ENCODE measurements at places on chromosomes 2 and 18.

GRCh38 chr2:68594674-68595492 is 48.5 kb upstream of the PROKR1 start:
- peak; percentile 25 for DNase-seq

GRCh38 chr18:44979748-44980147 is 299.1 kb downstream of the SETBP1 start:
- no peak for DNase-seq

- no peak for DNase-seq
Measured at GRCh38 chr2:217650716-217651360, 352.0 kb downstream of the TNS1 start.

GRCh38 chr18:56900195-56901094 is 246.4 kb upstream of the BOD1L2 start:
- DNase-seq, result no peak

GRCh38 chr2:151770995-151771394 is 36.7 kb upstream of the NEB start:
- no peak for DNase-seq

DNA sequence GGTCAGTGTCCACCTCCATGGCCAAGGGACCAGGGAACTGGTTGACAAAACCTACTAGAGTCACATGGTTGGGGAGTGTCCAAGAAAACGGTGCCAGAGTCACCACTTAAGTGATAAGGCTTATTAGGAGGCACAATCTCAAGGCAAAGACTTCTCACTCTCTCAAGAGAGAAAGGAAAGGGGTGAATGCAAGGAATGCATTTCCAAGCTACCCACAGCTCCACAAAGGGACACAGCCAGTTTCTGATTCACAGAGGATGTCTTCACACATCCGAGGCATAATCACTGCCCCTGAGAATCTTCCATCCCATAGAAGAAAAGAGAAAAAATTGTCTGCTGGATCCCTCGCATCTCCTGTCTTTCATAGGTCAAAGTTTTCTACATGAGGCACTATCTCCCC is 269.3 kb downstream of the TNS1 start:
- DNase-seq, result no peak

DNA sequence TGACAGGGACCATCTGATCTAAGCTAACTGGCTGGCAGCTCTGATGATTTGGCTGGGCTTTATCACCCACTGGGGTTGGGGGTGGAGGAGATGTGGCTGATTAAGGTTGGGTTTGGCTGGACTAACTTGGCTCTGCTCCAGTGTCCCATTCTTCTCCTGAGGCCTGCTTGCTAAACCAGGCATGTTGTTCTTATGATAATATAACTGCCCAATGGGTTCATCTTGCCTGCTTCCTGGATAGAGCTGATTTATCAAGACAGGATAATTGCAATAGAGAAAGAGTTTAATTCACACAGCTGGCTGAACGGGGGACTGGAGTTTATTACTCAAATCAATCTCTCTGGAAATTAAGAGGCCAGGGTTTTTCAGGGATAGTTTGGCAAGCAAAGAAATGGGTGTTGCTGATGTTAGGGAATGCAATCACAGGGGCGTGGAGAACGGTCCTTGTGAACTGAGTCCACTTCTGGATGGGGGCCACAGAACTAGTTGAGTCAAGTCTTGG is 150.4 kb downstream of the PTH2R start:
- no peak for DNase-seq

- no peak for DNase-seq
Measured at GRCh38 chr2:220334871-220335590, 707.6 kb downstream of the SLC4A3 start.

DNA sequence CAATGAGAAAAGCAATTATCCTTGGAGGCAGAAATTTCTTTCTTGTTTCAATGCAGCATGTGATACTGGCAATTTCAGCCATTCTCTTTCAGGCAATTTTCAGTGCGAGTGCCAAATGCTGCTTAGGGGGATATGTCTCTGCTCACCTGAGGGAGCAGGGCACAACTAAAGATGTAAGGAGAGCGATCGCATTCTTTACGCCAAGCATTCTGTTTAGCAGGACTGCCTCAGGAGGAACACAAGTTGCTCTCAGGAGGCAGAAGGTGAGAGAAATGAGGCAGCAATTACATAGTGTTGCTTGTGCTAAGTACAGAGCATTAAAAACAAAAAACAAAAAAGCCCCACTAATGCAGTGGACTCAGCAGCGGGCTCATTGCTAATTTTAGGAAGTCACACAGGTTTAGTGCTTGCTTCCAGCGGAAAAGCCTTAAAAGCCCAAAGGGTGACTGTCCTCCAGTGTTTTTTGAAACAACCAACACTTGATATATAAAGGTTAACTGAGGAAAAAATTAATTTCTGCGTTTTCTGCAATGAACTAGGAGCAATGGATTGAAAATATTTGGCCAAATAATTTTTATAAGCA is 116.9 kb downstream of the METTL8 start:
- DNase-seq, result no peak

- no peak for DNase-seq
Measured at GRCh38 chr2:58992062-58992706, 751.1 kb upstream of the FANCL start.

DNA sequence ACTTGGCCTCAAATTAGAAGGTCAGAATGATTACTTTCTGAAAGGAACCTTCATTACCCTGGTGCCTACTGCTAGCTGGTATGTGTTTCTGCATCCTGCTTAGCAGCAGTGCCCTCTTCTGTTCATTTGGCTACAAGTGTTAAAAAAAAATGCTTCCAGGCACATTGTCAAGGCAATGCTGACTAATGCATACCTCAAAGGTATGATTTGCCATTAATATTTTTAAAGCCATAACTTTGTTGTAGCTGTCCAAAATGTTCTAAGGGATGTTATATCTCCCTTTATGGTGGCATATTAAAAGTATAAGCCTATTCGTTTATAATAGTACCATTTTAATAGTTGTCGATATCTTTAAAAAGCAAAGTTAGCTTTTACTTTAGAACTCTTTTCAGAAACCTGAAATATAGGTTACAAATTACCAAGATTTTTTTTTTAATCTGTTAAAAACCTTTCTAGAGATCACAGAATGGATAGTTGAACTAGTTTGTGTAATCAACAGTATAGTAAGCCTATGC is 52.0 kb upstream of the FAM171B start:
- no peak for DNase-seq

GRCh38 chr18:47323158-47323557 is 71.7 kb upstream of the SKOR2 start:
- no peak for DNase-seq

GRCh38 chr2:166516712-166517303 is 22.8 kb upstream of the SCN7A start:
- no peak for DNase-seq

GRCh38 chr18:57801325-57801724 is 1.8 kb downstream of the ATP8B1 start:
- DNase-seq, result no peak

DNA sequence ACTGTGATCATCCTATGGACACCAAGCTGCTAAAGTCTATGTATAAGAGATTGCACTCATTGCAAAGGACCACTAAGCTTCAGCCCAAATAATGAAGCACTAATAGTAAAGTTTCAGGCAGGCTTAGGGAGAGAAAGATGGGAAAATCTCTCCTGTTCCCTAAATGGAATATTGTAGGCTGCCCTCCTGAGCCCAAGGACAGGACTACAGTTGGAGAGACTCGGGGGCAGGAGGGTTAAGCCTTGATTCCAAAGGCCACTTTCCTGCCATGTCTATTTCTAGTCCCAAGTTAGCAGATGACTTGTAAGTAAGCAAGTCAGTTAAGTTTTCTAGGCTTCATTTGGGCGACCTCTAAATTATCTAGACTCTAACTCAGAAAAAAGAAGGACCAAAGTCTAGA is 9.0 kb downstream of the TMEM247 start:
- no peak for DNase-seq

DNA sequence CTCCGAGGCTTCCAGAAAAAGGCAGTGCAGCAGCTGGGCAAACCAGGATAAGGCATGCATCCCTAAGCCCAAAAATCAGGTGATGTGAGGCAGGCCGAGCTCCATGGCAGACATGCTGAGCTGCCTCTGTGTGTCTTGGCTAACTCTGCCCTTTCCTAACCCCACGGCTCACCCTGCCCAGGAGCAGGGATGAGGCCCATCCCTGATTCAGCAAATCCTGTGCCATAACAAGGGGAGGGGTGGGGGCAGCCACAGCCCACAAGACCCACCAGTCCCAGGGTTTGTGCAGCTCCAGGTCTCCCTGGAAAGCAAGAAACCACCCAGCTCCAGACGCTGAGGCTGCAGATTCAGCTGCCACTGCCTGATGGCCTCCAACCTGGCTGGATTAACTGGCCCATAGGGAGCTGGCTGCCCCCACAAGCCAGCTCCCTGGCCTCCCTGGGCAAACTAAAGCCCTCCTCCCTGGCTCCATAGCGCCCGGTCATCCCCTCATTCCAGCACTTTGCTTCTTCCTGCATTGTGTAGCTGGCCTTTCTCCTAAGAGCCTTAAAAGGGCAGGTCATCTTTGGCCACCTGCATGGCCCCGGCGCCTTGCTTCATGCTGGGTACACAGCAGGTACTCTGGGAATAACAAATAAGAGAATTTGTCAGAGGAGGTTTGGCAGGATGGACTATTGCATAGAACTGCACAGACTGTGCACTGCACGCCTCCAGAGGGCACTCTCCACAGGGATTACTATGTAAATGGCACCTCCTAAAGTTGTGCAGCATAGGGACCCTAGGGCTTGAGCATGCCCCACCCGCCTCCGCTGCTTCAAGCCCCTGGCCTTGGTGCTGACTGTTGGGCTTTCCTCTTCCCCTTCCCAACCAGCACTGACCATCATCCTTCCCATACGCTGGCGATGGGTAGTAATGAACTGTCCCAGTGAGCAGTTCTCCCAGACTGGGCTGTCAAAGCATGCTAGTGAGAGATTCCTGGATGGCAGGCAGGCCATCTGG is 10.7 kb downstream of the STEAP3 start:
- DNase-seq, result no peak

DNA sequence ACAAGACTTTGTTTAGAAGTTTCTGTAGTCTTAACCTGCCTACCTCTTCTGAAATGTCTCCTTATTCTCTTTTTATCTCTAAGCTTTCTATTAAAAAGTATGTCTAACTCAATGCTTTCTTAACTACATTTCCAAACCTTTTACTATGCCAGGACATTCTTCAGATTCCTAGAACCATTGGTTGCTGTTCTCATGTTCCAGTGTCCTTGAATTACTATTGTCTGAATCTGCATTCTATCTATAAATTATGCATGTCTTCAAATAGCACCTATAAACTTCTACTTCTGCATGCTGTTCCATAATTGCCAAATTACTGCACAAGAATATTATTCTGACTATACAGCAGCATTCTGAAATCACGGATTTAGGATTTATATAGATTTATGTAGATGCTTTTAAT is 166.0 kb upstream of the VWC2L start:
- no peak for DNase-seq

- DNase-seq, result no peak
Measured at GRCh38 chr2:178025551-178026185, 46.9 kb downstream of the PDE11A start.

DNA sequence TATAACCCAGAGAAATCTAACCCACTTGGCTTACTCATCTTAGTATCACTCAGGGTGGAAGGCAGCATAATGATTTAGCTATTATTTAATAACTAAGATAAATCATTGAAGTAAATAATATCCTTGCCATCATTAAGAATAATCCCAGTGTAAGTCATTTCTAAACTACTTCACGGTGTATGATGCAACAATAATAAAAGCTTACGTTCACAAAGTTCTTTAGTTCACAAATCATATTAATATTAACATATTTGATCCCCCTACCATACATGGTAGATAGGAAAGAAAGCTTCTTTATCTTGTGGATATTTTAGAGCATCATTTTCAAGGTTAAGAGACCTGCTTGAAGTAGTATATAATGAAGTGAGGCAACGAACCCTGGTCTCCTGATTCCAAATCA is 401.0 kb downstream of the NCKAP5 start:
- no peak for DNase-seq

GRCh38 chr2:149653831-149654445 is 66.4 kb upstream of the MMADHC start:
- DNase-seq, result no peak

DNA sequence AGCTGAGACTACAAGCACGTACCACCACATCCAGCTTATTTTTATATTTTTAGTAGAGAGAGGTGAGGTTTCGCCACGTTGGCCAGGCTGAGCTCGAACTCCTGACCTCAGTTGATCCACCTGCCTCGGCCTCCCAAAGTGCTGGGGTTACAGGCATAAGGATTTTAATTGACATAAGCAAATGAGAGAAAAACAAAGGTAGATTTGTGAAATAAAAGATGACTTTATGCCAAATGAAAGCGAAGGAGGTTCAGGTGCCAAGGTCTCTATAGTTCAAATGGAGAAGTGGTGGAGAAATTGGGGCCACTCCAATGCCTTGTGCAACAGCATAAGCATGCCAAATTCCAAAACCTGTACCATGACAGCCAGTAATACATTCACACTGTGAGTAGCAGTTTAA is 180.6 kb downstream of the MREG start:
- DNase-seq, result no peak

GRCh38 chr2:115163572-115163971 is 721.1 kb downstream of the DPP10 start:
- no peak for DNase-seq

DNA sequence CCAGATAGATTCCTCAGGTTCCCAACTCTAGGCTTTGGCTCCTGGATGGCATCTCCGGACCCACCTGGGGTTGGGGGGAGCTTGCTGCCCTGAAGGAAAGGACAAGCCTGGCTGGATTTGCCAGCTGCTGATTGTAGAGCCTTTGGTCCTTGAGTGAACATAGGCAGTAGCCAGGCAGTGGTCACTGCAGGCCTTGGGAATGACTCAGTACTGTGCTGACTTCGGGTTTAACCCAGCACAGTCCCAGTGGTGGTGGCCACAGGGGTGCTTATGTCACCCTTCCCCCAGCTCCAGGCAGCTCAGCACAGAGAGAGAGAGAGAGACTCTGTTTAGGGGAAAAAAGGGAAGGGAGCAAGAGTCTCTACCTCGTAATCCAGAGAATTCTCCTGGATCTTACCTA is 27.7 kb upstream of the ACTR2 start:
- no peak for DNase-seq

- DNase-seq, result no peak
Measured at GRCh38 chr2:103448495-103448894, 686.7 kb downstream of the TMEM182 start.

DNA sequence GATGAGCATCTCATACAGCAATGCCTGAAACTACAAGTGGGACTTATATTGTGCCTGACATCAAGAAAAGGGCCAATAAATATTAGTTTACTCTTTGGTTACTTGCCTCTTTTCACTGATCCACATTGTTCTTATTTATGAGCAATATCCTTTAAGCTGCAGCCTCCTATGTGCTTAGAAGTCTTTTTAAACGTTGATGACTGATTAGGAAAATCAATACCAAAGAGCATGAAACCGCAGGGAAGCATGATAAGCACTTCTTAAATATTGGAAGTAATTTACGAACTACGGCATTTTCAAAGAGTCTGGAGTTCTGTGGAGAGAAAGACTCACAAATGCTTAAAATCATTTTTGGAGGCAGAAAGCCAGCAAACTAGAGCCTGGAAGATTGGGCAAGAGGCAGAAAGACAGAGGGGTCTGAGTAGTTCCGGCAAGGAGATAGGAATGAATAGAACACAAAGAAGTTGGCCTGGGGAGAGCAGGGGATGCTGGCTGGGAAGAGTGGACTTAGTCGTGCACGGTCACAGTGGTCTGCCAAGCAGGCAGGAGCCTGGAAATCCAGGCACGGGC is 122.6 kb upstream of the NOSTRIN start:
- DNase-seq, result no peak
